ENCODE measurements at places on chromosomes 11 and 22. TPM values are rescaled to one million over a fixed set of nuclear protein-coding genes. Genes with fewer than 3 reads are reported as not detected.

DNA sequence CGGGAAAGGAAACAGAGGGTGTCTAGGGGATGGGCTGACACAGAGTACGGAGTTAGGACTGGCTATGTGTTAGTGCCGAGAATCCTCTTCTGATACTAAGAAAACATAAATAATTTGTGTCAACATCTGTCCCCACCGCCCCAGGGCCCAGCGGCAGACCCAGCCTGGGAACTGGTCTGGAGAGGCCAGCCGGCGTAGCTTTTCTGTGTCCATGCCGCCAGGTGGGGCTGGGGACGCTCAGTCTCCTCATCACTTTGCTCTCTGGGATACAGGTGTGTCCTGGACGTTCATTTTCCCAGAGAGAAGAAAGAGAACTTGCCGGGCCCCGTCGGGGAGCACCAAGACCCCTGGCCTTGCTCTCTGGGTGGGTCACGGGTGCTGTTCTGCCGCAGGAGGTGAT lies 54.7 kb downstream of the WNT7B start:
- H3K36me3 ChIP-seq: no peaks in the 10 kb centered on the region
- no peaks in the 10 kb centered on the region for H3K27me3 ChIP-seq
- no peak overlapping the region for H3K4me3 ChIP-seq
- no peaks in the 10 kb centered on the region for H3K4me1 ChIP-seq

The OR56A1 gene
- not detected for total RNA-seq

DNA sequence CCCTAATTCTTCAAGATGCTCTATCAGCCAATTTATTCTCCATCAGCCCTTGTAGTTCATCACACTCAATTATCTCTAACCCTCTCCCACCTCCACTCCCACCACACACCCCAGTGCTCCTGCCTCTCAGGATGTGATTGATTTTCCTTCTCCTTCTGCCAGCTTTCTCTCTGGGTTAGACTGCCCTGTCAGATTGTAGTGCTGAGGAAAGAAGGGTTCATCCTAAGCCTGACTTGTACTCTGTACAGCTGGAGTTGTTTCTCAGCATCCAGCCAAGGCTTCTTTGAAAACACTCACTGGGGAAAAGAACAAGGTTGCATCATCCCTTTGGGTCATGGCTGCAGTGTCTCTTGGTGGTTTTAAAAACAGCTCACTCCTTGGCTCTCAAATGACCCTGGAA lies 61.2 kb downstream of the CECR2 start:
- H3K4me3 ChIP-seq: no peak overlapping the region
- H3K36me3 ChIP-seq: no peaks in the 10 kb centered on the region
- no peaks in the 10 kb centered on the region for H3K27me3 ChIP-seq
- H3K4me1 ChIP-seq: no peaks in the 10 kb centered on the region

- H3K27me3 ChIP-seq: no peaks in the 10 kb centered on the region
- no peak overlapping the region for H3K27ac ChIP-seq
- no peak for DNase-seq
- no peak overlapping the region for H3K4me3 ChIP-seq
These were observed 3.4 kb downstream of the OLFML1 start for GRCh38 chr11:7488681-7489080.

GRCh38 chr22:49629586-49630447 lies 197.9 kb downstream of the BRD1 start:
- no peaks in the 10 kb centered on the region for H3K4me1 ChIP-seq
- H3K36me3 ChIP-seq: peaks cover 18% of the 10 kb centered on the region
- H3K27me3 ChIP-seq: no peaks in the 10 kb centered on the region
- no peak overlapping the region for H3K4me3 ChIP-seq

DNA sequence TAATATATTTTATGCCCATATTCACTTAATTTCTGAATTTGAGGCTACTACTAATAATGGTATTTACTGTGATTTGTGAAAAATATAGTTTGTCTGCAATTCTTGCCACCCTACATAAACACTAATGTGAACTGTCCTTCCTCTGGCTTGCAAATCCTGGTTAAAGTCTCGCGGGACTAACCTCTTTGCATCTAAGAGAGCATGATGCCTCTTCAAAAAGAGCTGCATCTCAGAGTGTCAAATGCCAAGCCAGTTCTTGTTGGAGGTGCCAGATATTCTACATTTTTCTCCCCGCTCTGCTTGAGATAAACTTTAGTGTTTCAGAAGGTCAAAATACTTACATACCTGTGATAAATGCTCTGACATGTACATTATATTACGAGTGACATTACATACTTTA lies 2.1 kb downstream of the ARHGAP42 start:
- DNase-seq: no peak
- no peak overlapping the region for H3K4me3 ChIP-seq
- no peaks in the 10 kb centered on the region for H3K4me1 ChIP-seq
- peaks cover 2% of the 10 kb centered on the region for H3K27me3 ChIP-seq
- H3K27ac ChIP-seq: no peak overlapping the region

DNA sequence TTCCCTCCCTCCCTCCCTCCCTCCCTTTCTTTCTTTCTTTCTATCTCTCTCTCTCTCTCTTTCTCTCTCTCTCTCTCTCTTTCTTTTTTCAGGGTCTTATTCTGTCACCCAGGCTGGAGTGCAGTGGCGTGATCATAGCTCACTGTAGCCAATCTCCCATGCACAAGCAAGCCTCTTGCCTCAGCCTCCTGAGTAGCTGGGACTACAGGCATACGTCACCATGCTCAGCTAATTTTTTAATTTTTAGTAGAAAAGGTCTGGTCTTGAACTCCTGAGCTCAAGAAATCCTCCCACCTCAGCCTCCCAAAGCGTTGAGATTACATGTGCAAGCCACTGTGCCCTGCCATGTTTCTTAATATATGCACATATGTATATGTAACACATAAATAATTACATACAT lies 19.0 kb downstream of the TSKU start:
- H3K36me3 ChIP-seq: no peaks in the 10 kb centered on the region
- H3K27ac ChIP-seq: no peak overlapping the region
- H3K27me3 ChIP-seq: peaks cover 45% of the 10 kb centered on the region
- DNase-seq: no peak

The SAA1 gene
- 19.0 TPM for total RNA-seq

All from thymus (tissue), 14 donors.